ENCODE measurements at places on chromosomes 7 and 10.
A peak's percentile ranks its signal among the peaks of the same experiment; 100 is the strongest.

GRCh38 chr10:112122827-112123226 is 60.7 kb downstream of the GPAM start:
- no peak for DNase-seq

- DNase-seq: no peak
Observed at GRCh38 chr7:124403587-124403986, 362.0 kb downstream of the GPR37 start.

- DNase-seq: no peak
Observed at GRCh38 chr7:156918635-156919034, 25.7 kb upstream of the LMBR1 start.

DNA sequence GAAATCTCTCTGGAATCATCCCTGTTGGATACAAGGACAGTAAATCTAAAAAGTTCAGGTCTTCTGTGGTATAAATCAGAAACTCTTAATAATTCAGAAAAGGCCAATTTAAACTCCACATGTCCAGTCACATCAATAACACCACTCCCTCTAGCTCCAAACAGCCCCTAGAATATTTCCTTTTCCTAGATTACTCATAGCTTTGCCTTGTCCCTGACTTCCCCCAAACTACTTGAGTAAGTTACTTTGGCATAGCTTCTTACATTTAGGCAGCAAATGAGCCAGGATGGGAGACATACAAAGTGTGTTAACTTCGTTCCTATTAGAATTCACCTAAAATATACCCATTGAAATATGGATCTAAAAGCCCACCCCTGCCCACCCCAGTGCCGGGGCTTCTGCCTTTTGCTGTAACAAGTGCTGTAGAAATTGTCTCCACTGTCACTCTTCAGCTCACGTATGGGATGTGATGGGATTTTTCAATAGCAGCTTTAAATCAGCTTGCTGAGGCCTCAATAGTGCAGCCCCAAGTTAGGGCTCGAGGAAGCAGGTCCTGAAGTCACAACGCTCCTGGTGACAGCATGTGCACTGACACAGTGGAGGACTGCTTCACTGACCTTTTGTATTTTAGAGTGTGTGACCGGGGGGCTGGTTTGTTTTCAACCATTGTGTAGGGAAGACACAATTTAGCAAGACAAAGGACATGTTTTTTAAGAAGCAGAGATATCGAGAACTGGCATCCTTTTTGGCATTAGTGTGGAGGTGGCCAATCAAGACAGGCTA is 218.2 kb upstream of the KMT2E start:
- DNase-seq: no peak

GRCh38 chr7:113083132-113083815 is 3.4 kb downstream of the GPR85 start:
- no peak for DNase-seq

- DNase-seq: no peak
Observed at GRCh38 chr10:76231286-76231934, 800.0 kb downstream of the LRMDA start.

DNA sequence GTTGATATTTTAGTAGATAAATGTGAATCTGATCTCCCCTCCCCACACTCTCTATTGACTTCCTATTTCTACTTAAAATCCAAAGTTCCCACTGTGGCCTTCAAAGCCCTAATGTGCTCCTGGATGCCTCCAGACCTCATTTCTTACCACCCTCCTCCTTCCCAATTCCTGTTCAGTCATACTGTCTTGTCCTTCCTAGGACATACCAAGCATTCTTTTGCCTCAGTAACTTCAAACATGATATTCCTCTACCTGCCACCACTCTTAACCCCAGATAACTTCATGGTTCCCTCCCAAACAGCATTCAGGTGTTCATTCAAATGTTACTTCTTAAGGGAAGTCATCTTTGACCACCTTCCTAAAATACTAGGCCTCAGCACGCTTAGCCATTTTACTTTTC is 34.2 kb upstream of the FAM221A start:
- DNase-seq: no peak

- DNase-seq: peak; percentile 15
Observed at GRCh38 chr7:135799881-135800280, 51.3 kb upstream of the FAM180A start.

DNA sequence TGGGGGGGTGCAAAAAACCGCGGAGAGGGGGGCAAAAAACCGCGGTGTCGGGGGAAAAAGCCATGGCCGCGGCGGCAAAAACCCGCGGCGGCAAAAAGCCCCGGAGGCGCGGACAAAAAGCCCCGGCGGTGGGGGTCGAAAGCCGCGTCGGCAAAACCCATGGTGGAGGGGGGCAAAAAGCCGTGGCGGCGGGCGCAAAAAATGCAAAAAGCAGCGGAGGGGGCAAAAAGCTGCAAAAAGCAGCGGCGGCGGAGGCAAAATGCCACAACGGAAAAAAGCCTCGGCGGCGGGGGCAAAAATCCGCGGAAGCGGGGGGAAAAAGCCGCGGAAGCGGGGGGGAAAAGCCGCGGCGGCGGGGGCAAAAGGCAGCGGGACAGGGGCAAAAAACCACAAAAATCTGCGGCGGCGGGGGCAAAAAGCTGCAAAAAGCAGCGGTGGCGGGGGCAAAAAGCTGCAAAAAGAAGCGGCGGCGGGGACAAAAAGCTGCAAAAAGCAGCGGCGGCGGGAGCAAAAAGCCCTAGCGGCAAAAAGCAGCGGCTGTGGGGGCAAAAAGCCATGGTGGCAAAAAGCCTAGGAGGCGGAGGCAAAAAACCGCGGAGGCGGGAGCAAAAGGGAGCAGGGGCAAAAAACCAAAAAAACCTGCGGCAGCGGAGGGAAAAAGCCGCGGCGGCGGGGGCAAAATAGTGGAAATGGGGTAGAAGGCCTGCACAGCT is 418.9 kb downstream of the ZNF716 start:
- no peak for DNase-seq

- DNase-seq: no peak
Observed at GRCh38 chr10:48550071-48550691, 54.7 kb downstream of the ARHGAP22 start.

GRCh38 chr10:10045765-10046028 is 972.0 kb upstream of the CELF2 start:
- no peak for DNase-seq
